ENCODE measurements at places on chromosomes 3 and 15.

DNA sequence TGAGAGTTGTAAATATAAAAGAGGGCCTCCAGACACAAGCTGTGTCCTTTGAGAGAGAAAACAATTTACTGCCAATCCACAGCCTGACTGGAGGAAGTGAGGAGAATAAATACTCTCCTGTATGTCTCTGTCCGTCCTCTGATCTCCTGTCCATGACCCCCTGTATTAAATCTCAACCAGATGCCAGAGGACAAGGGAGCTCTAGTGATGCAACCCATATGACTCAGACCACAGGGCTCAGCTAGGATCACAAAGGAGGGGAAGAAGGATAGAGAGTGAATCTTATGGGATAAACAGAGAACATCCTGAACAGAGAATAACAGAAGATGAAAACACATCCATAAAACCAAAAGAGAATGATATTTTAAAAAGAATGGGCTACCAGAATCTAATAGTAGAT, 482.6 kb downstream of the PLOD2 start:
- peak; percentile 1 for DNase-seq

- DNase-seq, result no peak
These were observed 16.1 kb downstream of the PDCD10 start for GRCh38 chr3:167718582-167718981.

GRCh38 chr3:43043071-43043766, 62.7 kb downstream of the POMGNT2 start:
- DNase-seq, result peak; percentile 13

GRCh38 chr15:71686221-71687050, 123.9 kb upstream of the NR2E3 start:
- no peak for DNase-seq

GRCh38 chr15:56192659-56193442, 50.8 kb downstream of the RFX7 start:
- no peak for DNase-seq

GRCh38 chr15:71581398-71581930, 228.9 kb upstream of the NR2E3 start:
- DNase-seq, result no peak

- DNase-seq, result peak; percentile 92
These were observed 116.3 kb downstream of the TMCO5A start for GRCh38 chr15:38050529-38051448.

GRCh38 chr3:78870484-78870883, 897.3 kb downstream of the ROBO1 start:
- DNase-seq, result no peak

GRCh38 chr15:80442728-80443403, 38.7 kb downstream of the ARNT2 start:
- no peak for DNase-seq

DNA sequence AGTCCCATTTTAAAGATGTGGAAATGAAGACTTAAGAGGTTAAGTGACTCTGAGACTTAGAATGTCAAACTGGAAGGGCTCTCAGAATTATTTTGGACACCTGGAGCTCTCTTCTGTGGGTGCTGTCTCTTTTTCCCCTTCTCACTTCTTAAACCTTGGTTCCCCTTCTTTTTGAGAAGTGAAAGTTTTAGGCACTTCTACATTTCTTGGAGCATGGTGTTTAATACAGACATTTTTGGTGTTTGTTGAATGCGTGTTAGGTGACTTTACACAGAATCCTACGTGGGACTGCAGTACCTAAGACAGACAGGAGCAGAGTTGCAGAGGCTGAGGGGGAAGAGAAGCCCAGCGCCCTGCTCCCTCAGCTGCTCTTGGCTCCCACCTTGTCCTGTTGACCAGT, 133.3 kb downstream of the MDFIC2 start:
- no peak for DNase-seq

- DNase-seq, result no peak
These were observed 253.3 kb downstream of the PTPRG start for GRCh38 chr3:61814674-61815073.

DNA sequence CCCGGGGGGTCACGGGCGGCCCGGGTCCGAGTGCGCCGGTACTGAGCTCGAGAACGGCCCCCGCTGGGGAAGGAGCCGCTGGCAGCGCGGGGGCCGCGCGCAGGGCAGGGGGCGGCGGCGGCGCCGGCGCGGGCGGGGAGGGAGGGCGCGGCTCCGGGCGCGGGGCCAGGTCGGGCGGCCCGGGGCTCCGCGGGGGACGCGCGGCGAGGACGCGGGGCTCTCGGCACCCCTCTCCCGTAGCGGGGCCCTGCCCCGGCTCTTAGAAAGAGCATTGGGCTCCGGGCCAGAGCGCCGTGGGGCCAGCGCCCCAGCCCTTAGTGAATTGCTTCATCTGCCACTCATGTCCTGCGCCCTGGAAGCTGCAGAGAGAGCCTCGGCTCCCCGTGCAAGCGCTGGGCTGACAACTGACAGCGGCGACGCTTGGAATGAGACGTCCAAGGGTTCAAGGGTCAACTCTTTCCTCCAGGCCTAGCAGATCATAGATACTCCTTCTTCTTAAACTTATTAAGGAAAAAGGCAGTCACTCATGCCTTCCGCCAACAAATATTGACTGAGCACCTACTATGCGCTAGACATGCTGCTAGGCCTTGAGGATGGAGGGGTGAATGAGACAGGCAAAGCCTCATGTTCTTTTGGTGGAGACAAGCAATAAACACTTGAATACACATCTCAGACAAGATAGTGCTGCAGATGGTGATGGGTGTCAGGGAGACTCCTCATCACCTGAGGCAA, 140.8 kb downstream of the SMAD6 start:
- DNase-seq, result peak; percentile 86

DNA sequence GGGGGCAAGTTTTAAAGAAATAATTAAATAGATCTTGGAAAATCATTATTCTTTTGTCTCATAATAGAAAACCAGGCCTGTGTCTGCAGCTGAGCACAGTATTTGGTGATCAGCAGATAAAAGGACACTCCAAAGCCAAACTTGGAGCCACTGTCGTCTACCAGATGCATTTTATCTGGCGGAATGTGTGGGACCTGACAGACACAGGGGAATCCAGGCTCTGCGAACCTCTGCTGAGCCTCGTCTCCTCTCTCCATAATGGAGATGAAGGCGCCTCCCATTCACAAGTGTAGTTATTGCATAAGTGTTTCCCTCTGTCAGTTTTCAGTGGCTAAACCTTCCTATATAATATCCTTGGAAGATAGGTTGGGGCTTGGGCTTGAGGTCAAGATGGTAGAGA, 42.1 kb downstream of the EEFSEC start:
- DNase-seq, result no peak

- DNase-seq, result no peak
These were observed 20.5 kb upstream of the ABHD2 start for GRCh38 chr15:89067751-89068150.

DNA sequence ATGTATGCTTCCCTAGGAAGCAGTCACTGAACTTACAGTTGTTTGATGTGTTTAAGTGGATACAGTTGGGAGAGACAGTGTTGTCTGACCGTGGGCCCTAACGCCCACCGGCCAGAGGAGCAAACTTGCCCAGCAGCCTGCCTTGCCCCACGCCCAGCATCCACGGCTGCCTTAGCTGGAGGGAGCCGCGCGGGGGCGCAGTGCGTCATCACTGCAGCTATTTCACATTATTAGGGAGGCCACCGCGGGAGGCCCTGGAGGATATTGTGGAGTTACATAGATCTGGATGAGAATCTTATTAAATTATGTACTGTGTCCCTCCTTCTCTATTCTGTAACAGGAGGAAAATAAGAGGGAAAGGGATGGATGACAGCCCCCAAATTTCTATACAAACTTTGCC, 267.2 kb downstream of the GABRG3 start:
- DNase-seq, result no peak

DNA sequence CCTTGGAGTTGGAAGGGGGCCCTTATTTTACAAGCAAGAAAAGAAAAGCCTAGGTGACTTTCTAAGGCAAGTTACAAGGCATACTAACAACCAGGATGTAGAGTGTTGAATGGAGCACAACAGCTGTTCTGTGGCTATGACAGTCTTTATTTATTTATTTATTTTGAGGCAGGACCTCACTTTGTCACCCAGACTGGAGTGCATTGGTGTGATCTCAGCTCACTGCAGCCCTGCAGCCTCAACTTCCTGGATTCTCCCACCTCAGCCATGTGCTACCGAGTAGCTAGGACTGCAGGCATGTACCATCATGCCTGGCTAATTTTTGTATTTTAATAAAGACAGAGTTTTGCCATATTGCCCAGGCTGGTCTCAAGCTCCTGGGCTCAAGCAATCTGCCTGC, 973.4 kb downstream of the ROBO1 start:
- DNase-seq, result no peak

DNA sequence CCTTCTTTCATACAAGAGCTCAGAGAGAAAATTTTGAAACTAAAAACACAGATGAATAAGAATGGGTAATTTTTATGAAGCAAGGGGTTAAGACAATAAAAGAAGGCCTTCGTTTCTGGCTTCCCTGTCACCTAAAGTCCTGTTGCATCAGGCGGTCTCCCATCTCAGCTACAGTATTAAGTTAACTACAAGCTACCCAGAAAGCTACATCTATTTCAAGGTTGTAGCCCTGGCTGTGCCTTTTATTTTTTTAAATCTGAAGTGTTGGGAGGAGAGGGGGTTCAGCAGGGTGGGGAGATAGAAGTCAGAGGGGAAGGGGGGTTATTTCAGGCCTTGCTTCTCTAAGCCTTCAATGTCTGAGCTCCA, 183.3 kb downstream of the TPRG1 start:
- DNase-seq, result no peak

DNA sequence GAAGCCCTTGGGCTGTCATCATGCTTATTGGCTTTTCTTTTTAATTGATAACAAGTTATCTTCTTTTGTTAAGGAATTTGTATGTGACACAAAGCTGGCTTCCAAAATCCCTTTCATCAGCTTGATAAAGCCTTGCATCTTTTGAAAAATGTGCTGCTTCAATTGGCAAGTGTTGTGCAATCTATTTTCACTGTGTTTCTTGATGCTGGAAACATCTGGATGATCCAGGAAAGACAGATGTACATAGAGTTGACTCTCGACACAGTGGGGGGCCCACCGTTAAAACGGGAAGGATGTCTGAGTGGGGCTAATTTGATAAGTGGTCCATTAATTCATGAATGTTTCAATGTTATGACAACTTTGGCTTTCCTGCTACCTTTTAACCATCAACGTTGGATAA, 158.3 kb upstream of the WNT5A start:
- no peak for DNase-seq

GRCh38 chr3:38966811-38967692, 84.7 kb downstream of the SCN11A start:
- DNase-seq, result no peak

DNA sequence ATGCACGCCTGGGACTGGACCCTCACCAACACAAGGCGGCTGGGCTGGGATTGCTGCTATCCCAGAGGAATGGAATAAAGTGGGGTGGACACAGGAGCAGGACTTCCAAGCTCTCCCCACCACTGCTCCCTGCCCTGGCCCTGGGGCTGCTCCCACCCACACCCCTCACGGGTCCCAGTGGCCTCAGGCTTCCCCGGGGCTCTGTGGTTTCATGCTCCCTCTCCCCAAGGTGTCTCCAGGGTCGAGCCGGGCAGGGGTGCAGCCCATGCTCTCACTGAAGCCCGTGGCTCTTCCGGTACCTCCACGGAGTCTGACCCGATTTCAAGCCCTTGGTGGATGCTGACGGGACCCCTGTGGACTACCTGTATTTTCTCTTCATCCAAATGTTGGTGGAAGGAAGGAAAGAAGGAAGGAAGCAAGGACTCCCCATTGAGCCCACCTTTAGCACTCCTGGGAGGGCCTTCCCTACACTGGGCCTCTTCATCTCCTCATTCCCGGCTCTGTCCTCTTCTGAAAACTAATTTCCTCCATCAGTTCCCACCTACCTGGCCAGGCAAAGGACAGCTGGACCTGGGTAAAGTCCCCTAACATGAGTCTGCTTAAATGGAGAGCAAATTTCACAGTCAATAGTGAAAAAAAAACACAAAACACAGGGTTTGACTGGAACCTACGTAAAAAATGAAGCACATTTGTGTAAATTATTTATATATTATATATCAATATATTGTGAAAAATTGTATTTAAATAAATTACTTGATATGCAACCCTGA, 44.0 kb upstream of the PCSK6 start:
- no peak for DNase-seq

GRCh38 chr3:190676481-190676880, 162.6 kb downstream of the IL1RAP start:
- DNase-seq, result peak; percentile 71

GRCh38 chr15:23690015-23690414, 2.9 kb upstream of the NDN start:
- DNase-seq, result no peak

- no peak for DNase-seq
These were observed 13.6 kb upstream of the CASR start for GRCh38 chr3:122169911-122170310.

GRCh38 chr15:38750786-38751185, 186.2 kb upstream of the RASGRP1 start:
- DNase-seq, result peak; percentile 8

Data from cardiac fibroblast (primary cell).